Camera-type eye (tissue), 1 donor: ENCODE measurements at places on chromosomes 2 and 18. TPM values are rescaled to one million over a fixed set of nuclear protein-coding genes. Genes with fewer than 3 reads are reported as not detected.

The RAPH1 gene
- total RNA-seq: 88.7 TPM

The DNAH7 gene
- total RNA-seq: 6.1 TPM

The SH2D6 gene
- total RNA-seq: not detected

The NGEF gene
- total RNA-seq: 10.0 TPM

The RNF149 gene
- total RNA-seq: 82.6 TPM

The SLC19A3 gene
- 3.1 TPM for total RNA-seq

The ASPRV1 gene
- total RNA-seq: 4.3 TPM

The KCNG2 gene
- total RNA-seq: 1.9 TPM

The DPY30 gene
- 66.6 TPM for total RNA-seq

The GKN1 gene
- not detected for total RNA-seq

The MAP4K4 gene
- total RNA-seq: 139 TPM

The PKDCC gene
- 143 TPM for total RNA-seq

The ARHGEF4 gene
- total RNA-seq: 57.8 TPM

The OTOS gene
- not detected for total RNA-seq

The ZNF516 gene
- total RNA-seq: 75.4 TPM

The LIPG gene
- total RNA-seq: 20.2 TPM

The MOB1A gene
- 102 TPM for total RNA-seq

The ECEL1 gene
- total RNA-seq: 19.0 TPM

The C2orf72 gene
- total RNA-seq: 4.9 TPM

The MPHOSPH10 gene
- 25.7 TPM for total RNA-seq

The ABCB11 gene
- 0.38 TPM for total RNA-seq

The ALLC gene
- total RNA-seq: 0.77 TPM

The ADAM23 gene
- 9.5 TPM for total RNA-seq

The STPG4 gene
- not detected for total RNA-seq

The TMEM214 gene
- 61.0 TPM for total RNA-seq

The AQP12A gene
- not detected for total RNA-seq

The GAD1 gene
- 25.1 TPM for total RNA-seq

The CCDC121 gene
- 12.6 TPM for total RNA-seq

The MARCO gene
- 0.16 TPM for total RNA-seq

The FASTKD1 gene
- 51.5 TPM for total RNA-seq

The RNPEPL1 gene
- 25.6 TPM for total RNA-seq

The VIL1 gene
- not detected for total RNA-seq

The TTC32 gene
- 33.8 TPM for total RNA-seq

The ACKR3 gene
- 26.8 TPM for total RNA-seq

The CD207 gene
- 5.3 TPM for total RNA-seq

The AQP12B gene
- total RNA-seq: not detected

The CD8A gene
- total RNA-seq: 0.27 TPM

The SLC16A14 gene
- total RNA-seq: 17.5 TPM

The ANKRD62 gene
- total RNA-seq: not detected

The CYS1 gene
- 9.7 TPM for total RNA-seq

The PPP1R7 gene
- total RNA-seq: 30.5 TPM

The CPLX4 gene
- total RNA-seq: 46.1 TPM

The SRD5A2 gene
- 6.9 TPM for total RNA-seq

The GIGYF2 gene
- 168 TPM for total RNA-seq

The RFTN2 gene
- total RNA-seq: 30.3 TPM

The MSTN gene
- total RNA-seq: 7.2 TPM

The GPC1 gene
- total RNA-seq: 51.4 TPM

The FRZB gene
- total RNA-seq: 66.1 TPM

The SNRNP200 gene
- 132 TPM for total RNA-seq
